ENCODE measurements at places on chromosomes 1 and 21.

GRCh38 chr1:9643351-9644256 is 7.9 kb upstream of the PIK3CD start:
- DNase-seq, result no peak

GRCh38 chr1:87278825-87279535 is 49.7 kb upstream of the LMO4 start:
- DNase-seq, result no peak

DNA sequence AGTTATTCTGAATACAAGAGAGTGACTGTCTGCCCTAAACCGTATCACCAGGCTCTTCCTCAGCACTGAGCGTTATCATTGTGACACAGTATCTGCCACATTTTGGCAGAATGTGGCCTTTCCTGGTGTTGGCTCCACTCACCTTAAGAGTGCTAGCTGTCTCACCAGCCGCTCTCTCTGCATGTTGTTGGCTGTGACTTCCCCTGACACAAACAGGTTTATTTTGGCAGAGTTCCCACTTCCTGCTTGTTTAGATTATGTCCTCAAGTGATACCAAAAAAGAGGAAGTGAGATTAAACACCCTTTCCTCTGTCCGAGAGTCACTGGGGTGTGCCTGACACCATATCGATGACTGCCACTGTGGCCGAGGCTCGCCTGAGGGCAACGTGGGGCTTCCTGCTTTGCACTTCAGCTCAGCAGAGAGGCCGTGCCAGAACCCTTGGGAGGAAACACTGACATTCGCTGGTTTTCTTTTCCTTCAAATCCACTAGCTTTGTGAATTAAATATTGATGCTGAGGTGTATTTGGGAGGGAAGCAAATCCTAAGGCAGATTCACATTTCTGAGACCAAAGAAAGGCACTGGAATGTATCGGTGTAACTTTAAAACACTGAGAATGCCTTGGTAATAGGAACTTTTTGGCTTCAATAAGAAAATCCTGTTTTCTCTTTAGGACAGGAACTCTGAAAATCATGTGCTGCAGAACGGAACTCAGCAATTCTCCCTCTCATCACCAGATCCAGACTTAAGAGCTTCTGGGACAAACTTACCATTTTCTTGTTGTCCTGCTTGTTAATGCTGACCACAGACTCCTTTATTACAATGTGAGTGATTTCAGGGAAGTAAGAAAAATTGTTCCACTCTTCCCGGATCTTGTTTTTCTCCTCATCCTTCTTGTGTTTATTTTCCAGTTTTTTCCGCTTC is 102.1 kb downstream of the JAK1 start:
- DNase-seq, result no peak

GRCh38 chr21:38986406-38986805 is 180.7 kb downstream of the ETS2 start:
- DNase-seq, result no peak

GRCh38 chr1:196531737-196532524 is 76.3 kb downstream of the KCNT2 start:
- no peak for DNase-seq

- no peak for DNase-seq
These were observed 200.3 kb downstream of the PBX1 start for GRCh38 chr1:164759144-164759920.

DNA sequence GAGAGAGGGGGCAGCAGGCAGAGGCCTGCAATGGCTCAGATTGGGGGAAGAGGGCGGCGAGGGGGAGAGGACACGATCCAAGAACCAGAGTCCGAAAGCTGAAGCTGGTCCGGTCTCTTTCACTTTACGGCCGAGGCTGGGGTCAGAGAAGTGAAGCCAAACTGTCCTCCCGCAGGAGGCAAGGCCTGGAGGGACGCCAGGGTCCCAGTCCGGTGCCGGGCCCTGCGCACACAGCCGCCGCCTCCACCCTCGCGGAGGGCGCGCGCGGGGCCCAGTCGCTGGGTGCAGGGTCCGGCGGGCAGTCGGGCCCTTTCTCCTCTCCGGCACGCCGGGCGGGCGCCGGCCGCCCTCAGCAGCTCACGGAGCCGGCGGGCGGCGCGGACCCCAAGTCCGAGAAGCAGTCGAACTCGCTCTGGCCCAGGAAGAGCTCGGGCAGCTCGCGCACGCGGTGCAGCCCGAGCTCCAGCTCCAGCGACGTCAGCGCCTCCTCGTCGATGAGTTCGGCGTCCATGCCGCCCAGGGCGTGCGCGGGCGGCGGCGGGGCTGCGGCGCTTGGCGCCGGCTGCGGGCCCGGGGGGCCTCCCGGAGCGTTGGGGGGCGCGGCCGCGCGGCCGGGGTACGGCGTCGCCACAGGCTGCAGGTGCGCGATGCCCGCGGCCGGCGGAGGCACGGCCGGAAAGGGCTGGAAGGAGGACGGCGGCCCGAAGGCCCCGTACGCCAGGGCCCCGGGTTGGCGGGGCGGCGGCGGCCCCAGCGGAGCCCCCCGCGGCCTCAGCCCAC is 749 bp downstream of the CITED4 start:
- DNase-seq, result no peak

DNA sequence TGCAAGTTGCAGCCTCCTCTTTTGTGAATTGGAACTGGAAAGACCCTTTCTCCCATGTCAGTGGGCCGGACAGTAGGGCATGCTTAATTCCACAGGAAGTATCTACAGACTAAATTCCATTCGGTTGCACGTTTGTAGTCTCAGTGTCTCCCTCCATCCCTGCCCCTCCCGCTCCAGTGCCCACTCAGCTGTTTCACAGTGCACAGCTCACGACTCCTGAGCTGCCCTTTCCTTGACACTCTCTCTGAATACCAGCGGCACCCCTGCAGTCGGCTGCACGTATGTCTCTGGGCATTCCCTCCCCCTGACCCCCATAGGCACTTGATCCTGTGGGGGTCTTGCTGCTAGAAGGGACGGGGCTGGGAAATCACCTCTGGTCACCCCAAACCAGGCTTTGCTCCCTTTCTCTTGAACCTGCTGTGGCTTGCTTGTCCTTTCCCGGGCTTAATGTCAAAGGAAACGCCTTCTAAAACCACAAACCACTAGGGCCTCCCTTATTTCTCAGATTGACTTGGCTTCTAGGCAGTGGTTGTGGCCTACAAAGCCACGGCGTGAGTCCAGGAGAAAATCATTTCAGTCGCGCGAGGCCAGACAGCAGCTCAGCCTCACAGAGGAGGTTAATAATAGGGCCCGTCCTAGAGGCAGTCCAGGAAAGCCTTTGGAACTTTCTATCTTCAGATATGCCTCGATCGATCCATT is 365.3 kb upstream of the PROX1 start:
- no peak for DNase-seq

GRCh38 chr1:109498161-109498801 is 4.4 kb downstream of the CYB561D1 start:
- DNase-seq, result no peak

DNA sequence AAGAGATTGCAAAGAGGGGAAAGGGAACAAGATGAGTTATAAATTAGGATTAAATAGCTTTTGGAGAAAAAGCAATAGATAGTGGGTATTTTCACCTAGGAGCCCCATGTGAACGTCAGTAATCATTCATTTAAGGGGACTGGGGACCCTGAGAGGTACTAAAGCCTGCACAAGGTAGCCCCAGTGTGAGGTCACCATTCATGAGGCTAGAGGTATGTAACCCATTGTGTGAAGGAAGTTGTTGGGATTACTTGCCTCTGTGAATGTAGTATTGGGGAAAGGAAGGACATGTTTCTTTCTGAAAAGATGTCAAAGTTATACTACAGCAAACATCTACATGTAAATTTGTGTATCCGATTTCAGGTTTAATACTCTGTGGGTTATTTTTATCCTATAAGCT is 276.8 kb downstream of the TBX15 start:
- DNase-seq, result no peak

DNA sequence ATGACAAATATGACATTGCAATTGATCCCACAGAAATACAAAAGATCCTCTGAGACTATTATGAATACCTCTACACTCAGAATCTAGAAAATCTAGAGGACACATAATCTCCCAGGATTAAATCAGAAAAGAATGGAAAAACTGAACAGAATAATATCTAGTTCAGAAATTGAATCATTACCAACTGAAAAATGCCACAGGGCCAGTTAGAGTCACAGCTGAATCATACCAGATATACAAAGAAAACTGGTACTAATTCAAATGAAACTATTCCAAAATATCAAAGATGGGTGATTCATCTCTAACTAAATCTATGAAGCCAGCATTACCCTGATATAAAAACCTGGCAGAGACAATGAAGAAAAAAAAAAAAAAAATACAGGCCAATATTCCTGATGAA is 149.3 kb downstream of the BRINP3 start:
- DNase-seq, result no peak

- no peak for DNase-seq
These were observed 11.3 kb upstream of the DNMT3L start for GRCh38 chr21:44273046-44273445.

DNA sequence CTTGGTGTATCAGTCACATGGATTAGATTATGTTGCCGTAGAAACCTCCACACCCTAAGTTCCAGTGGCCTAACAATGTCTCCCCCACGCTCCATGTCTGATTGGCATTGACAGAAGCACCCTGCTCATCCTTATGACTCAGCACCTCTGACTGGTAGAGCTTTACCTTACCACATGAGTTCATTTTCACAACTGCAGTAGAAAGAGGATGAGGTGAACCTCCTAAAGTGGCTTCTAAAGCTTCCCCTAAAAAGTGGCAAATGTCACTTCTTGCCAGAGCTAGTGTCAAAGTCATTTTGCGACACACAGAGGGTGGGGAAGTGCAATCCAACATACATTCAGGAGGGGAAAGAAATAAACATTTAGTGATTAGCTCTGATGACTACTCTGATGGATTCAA is 30.6 kb upstream of the LYPD8 start:
- DNase-seq, result no peak

- no peak for DNase-seq
These were observed 1104.2 kb upstream of the TMPRSS15 start for GRCh38 chr21:19507682-19508260.

DNA sequence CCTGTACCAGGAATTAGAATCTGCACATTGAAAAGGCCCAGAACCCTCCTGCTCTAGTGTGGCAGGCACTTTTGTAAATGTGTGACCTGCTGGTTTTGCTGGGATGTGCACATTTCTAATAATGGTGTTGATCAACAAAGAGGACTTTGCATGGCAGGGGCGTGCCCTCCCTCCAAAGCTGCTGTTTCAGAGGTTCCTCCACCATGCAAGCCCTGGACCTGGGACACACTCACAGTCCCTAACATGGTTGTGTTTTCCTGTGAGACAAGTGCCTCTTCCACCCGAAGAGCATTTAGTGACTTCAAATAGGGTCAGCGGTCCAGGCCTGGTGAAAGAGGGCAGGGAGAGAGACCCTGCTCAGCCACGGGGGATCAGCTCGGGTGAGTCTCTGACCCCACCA is 28.1 kb downstream of the TENT5C start:
- no peak for DNase-seq

DNA sequence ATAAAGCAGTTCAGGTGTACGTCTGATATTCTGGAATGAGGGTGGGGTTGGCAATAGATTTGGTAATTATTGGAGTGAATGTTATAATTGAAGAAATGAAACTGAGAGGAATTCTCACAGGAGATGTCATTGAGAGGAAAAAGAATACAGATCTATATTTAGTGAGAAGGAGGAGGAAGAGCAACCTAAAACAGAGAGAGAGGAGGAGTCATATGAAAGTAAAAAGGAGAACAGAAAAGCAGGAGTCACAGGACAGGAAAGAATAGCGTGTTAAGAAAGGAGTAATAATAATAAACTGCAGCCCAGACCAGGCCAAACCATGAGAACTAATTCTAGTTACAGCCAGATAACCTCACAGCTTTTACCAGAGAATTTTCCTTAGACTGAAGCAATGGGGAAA is 62.7 kb upstream of the MROH9 start:
- DNase-seq, result no peak

DNA sequence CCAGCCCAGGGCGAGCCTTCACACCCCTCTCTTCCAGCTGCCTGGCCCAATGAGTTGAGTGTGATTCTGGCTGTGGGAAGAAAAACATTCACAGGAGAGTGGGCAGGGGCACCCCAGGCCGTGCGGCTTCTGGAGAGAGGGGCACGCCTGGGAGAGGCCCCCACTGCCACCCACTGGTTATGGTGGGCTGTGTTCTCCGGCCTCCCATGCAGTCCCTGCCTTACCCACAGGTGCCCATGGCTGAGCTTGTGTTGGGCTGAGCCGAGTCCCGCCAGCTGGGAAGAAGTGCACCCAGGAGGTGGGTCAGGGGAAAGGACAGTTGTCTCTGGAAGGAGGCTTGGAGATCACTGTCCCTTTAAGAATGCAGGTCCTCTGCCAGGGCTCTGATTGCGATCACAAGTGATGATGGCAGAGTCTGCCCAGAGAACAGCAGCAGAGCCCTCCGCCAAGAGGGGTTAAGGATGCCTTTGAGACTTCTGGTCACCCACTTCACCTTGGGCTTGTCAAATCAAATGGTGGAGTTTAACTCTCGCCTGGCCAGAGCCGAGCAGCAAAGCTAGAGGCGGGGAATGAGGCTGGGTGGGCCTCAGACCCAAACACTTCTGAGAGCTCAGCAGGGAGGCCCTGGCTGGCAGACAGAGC is 124.7 kb upstream of the ARHGEF16 start:
- no peak for DNase-seq

DNA sequence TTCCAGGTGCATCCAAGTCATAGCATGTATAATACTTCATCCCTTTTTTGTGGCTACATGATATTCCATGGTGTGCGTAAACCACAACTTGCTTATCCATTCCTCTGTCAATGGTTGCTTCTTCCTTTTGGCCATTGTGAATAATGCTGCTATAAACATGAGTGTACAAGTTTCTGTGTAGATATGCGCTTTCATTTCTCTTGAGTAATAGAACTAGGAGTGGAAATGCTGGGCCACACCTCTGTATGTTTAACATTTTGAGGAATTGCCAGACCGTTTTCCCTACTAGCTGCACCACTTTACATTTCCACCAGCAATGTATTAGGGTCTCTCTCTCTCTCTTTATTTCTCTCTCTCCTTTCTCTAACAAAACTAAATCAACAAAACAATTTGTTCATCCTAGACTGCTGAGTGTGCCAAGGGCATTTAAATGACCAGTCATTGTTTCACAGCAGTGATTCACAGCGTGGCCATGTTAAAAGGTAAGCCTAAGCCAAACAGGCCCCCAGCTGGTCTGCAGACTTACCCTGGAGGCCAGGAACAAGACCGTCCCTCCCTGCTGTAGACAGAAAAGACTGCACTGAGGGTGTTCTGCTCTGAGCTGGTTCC is 53.2 kb upstream of the LYST start:
- DNase-seq, result no peak
